H9 (cell line): ENCODE measurements at places on chromosomes 12 and 14.

DNA sequence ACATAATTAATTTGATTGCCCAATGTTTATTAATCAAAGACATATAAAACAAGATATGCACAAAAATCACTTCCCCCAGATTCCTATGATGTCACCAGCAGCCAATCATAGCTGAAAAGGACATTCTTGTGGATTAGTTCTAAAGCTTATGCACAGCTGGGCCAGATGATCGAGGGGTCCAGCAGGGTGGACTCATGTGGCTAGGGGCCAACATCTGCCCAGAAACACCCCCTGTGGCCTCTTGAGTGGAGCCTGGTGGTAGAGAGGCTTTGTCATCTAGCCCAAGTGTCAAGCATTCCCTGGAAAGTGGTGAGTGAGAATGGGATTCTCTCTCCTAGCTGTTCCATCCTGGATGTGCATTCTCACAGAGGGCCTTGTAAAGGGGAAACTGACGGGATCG lies 590.0 kb downstream of the BCL11B start:
- no peaks in the 10 kb centered on the region for H3K4me1 ChIP-seq
- H3K4me3 ChIP-seq = no peak overlapping the region
- DNase-seq = no peak
- peaks cover 10% of the 10 kb centered on the region for H3K36me3 ChIP-seq
- H3K27ac ChIP-seq = no peak overlapping the region

GRCh38 chr12:56983386-56983785 lies 23.0 kb downstream of the ZBTB39 start:
- no peaks in the 10 kb centered on the region for H3K36me3 ChIP-seq
- peaks cover under 1% of the 10 kb centered on the region; the same call in 1 of the 2 replicates for H3K4me1 ChIP-seq
- no peak overlapping the region for H3K4me3 ChIP-seq
- H3K27me3 ChIP-seq = no peaks in the 10 kb centered on the region
- no peak for DNase-seq

DNA sequence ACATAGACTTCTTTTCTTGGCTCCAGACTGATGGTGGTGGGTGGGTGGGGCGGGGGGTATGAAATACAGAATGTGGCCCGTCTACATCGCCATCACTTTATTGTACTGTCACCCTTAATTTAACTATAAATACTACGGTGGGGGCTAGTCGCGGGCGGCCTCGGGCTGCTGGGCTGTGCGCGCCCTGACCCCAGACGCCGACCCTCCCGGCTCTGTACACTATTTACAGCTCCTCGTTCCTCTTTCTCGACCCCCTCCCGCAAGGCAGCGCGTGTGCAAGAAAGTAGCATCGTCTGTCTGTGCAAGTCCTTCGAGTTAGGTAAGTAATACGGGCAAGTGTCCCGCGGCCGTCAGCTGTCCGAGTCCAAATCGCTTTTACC lies 1.8 kb downstream of the GSC start:
- no peak for DNase-seq
- peak overlapping the region; percentile 81 for H3K4me3 ChIP-seq
- H3K36me3 ChIP-seq = no peaks in the 10 kb centered on the region
- peaks cover 75% of the 10 kb centered on the region for H3K27me3 ChIP-seq
- no peaks in the 10 kb centered on the region for H3K4me1 ChIP-seq

- H3K27me3 ChIP-seq = no peaks in the 10 kb centered on the region
- no peaks in the 10 kb centered on the region for H3K4me1 ChIP-seq
- DNase-seq = no peak
- no peaks in the 10 kb centered on the region for H3K36me3 ChIP-seq
- no peak overlapping the region for H3K4me3 ChIP-seq
These were observed 13.8 kb upstream of the TMTC2 start for GRCh38 chr12:82672811-82673495.

GRCh38 chr12:7695237-7695560 lies 376 bp downstream of the GDF3 start:
- H3K27ac ChIP-seq = peak overlapping the region; percentile 58
- no peaks in the 10 kb centered on the region for H3K27me3 ChIP-seq
- DNase-seq = no peak

DNA sequence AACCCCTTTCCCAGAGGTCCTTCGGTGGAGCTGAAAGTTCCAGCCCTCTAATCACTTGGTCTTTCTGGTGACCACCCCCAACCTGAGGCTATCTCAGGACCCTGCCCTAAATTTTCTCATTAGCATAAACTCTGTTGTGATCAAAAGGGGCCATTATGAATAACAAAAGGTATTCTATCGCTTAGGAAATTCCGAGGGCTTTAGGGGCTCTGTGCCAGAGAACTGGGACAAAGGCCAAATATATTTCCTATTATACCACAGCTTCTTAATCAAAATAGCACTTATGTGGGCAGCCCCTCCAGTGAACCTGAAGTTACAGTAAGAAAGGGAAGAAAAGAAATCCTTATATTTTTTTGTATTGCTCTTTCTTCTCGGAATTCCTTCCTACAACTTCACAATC lies 125.3 kb upstream of the NPAS3 start:
- no peaks in the 10 kb centered on the region for H3K27me3 ChIP-seq
- DNase-seq = no peak
- no peak overlapping the region for H3K27ac ChIP-seq
- no peaks in the 10 kb centered on the region for H3K36me3 ChIP-seq

DNA sequence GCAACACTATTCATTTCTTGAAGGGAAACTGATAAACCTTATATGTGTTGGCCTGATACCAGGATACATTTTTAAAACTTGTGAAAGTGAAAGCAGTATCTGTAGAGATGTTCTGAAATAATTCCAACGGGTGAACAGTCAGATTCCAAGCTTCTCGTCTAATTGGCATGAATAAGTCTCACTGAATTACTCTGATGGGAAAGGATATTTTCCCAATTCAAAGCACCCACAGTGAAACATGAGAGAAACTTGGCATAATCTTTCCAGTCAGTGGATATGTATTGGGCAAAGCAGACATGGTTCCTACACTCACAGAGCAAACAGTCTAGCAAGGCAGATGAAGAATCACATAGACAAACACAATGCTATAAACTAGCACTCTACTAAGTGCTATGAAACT lies 413.1 kb downstream of the MED13L start:
- DNase-seq = no peak
- H3K27ac ChIP-seq = no peak overlapping the region

GRCh38 chr12:24920141-24920540 lies 28.8 kb downstream of the BCAT1 start:
- H3K27ac ChIP-seq = no peak overlapping the region
- no peak overlapping the region for H3K4me3 ChIP-seq

- no peaks in the 10 kb centered on the region for H3K4me1 ChIP-seq
- no peak overlapping the region for H3K27ac ChIP-seq
- no peak for DNase-seq
- H3K36me3 ChIP-seq = peaks cover 13% of the 10 kb centered on the region
- H3K4me3 ChIP-seq = no peak overlapping the region
These were observed 25.2 kb upstream of the SCFD1 start for GRCh38 chr14:30596935-30597334.

DNA sequence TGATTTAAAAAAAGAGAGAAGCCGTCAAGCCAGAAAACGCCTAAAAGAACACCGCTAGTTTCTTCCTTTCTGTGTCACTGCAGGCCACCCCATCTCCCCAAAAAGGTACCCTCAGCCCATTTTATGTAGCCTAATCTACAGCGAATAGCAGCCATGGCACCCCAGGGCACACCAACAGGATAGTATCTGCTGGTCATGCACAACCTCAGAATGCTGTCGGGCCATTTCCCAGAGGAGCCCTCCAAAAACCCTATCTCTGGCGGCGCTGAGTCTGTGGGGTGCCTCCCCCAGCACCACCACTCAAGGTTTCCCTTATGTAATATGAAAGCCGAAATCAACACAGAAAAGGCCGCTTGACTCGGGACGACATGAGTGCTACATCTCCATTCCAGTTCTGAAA lies 98.9 kb downstream of the BCL11B start:
- H3K36me3 ChIP-seq = peaks cover 4% of the 10 kb centered on the region; the same call in 1 of the 2 replicates
- H3K4me1 ChIP-seq = no peaks in the 10 kb centered on the region
- no peak overlapping the region for H3K27ac ChIP-seq
- no peak overlapping the region for H3K4me3 ChIP-seq

- no peak overlapping the region for H3K27ac ChIP-seq
- H3K36me3 ChIP-seq = peaks cover 9% of the 10 kb centered on the region; the same call in 1 of the 2 replicates
- no peak overlapping the region for H3K4me3 ChIP-seq
- peak; percentile 74 for DNase-seq
- no peaks in the 10 kb centered on the region for H3K27me3 ChIP-seq
- H3K4me1 ChIP-seq = no peaks in the 10 kb centered on the region
These were observed 48.4 kb downstream of the ANAPC7 start for GRCh38 chr12:110355073-110355472.

DNA sequence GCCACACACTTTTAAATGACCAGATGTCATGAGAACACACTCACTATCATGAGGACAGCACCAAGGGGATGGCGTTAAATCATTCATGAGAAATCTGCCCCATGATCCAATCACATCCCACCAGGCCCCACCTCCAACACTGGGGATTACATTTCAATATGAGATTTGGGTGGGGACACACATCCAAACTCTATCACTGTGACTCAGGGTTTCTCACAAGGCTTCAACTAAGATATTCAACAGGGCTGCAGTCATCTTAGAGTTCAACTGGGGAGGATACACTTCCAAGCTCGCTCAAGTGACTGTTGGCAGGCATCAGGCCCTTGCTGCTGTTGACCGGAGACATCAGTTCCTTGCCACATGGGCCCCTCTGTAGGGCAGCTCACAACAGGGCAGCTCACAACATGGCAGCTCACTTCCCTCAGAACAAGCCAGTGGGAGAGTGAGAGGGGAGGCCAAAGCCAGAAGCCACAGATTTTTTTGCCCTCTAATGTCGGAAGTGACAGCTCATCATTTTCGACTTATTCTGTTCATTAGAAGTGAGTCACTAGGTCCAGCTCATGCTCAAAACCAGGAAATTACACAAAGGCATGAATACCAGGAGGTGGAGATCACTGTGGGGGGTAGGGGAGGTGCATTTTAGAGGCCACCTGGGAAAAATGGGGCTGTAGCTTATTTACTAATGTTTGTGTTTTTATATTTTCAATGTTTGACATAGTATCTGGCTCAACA lies 50.8 kb upstream of the PTHLH start:
- H3K27me3 ChIP-seq = no peaks in the 10 kb centered on the region; the same call in 1 of the 2 replicates
- no peak overlapping the region for H3K4me3 ChIP-seq
- H3K27ac ChIP-seq = no peak overlapping the region
- H3K4me1 ChIP-seq = peaks cover 2% of the 10 kb centered on the region; the same call in 1 of the 2 replicates
- no peak for DNase-seq
- H3K36me3 ChIP-seq = no peaks in the 10 kb centered on the region; the same call in 2 of the 3 replicates
